ENCODE measurements at places on chromosomes 6 and 20.

DNA sequence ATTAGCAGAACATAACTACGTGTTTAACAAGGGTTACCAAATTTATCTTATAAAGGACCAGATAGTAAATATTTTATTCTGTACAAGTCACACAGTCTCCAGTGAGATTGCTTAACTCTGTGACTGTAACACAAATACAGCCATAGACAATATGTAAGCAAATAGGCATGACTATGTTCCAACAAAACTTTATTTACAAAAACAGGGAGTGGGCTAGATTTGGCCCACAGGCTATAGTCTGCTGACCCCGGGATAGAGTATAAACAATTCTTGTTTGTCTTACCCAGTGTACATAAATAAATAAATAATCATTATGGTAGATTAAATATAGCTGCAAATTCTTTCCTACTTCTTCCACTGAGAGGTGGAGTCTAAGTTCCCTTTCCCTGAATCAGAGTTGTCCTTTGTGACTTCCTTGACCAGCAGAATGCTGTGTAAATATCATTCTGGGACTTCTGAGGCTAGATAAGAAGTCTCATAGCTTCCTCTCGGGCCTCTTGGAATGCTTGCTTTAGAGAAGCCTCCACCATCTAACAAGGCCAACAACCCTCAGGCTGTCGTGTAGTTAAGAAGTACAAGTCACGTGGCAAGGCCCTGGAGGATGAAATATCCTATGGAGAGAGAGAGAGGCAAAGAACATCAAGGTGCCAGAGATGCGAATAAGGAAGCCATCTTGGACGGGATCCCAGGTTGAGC is 59.1 kb upstream of the TMEM244 start:
- no peak for DNase-seq

- DNase-seq = no peak
These were observed 15.6 kb downstream of the MEP1A start for GRCh38 chr6:46808806-46809205.

DNA sequence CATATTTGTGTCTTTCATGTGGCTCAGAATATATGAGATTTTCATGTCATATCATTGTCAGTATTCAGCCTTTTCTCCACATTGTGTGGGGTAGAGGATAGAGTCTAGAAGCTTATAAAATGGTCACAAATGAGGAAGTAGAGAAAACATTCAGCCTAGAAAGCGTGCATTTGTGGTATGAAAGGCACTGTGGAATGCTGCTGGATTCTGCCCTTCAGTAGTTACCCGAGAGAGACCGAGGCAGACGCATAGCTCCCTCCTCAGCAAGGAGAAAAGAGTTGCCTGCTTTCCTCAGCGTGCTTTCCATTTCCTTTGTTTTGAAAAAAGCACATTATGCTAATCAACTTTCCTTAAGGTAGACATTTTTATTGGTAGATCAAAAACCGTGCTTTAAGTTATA is 28.7 kb downstream of the MYB start:
- DNase-seq = no peak

DNA sequence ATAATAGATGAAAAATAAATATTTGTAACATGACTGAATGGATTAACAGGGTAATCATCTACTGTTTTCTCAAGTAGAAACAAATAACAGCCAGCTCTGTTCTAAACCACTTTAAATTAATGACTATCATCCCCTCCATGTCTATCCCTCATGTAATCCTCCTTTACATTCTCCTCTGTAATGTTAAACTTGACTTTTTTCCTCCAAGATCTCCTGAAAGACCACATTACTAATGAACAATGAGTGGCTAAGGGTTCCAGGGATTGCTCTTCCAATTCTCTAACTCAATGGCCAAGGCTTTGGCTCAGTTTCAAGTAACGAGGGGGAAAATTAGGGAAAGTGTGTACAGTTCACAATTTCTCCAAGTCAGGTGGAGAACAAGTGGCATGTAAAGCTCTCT is 37.6 kb upstream of the FBXL4 start:
- DNase-seq = no peak

- no peak for DNase-seq
These were observed 24.4 kb downstream of the TBC1D20 start for GRCh38 chr20:437787-438486.

- DNase-seq = no peak
These were observed 42.6 kb upstream of the SPDEF start for GRCh38 chr6:34598712-34599111.

DNA sequence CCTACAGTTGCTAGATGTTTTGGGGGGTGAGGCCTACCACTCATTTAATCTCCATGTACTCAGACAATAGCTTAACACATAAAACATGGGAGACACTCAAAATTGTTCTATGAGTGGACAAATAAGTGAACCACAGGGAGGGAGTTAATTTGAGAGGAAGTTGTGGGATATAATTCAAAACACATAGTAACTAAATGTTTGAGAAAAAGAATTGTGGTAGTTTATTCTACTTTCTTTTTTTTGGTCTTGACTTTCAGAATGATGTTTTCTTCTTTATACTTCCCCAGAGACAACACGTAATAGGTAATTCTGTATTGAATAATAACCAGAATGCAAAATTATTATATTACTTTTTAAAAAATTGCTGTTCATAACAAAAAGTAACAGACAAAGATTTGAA is 453.8 kb downstream of the RFPL4B start:
- no peak for DNase-seq

DNA sequence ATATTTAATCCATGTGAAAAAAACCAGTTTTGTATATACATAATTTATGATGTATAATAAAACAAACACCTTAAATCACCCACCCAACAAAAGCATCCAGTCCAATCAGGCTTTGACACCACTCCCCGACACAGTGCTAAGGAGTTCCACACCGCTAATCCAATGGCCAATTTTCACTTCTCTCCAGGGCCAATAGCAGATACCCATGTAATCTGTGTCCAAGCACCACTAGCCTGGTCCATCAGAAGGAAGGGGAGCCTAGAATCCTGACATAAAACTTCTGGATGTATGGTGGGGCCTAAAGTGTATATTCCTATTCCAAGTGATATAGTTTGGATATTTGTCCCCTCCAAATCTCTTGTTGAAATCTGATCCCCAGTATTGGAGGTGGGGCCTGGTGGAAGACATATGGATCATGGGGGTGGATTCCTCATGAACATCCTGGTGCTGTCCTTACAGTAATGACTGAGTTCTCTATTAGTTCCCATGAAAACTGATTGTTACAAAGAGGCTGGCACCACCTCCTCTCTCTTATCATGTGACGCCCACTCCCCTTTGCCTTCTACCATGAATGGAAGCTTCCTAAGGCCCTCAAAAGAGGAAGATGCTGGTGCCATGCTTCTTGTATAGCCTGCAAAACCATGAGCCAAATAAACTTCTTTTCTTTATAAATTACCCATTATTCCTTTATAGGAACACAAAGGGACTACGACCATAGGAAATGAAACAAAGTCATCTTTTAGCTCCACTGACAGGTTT is 20.8 kb downstream of the RALGAPA2 start:
- DNase-seq = no peak

DNA sequence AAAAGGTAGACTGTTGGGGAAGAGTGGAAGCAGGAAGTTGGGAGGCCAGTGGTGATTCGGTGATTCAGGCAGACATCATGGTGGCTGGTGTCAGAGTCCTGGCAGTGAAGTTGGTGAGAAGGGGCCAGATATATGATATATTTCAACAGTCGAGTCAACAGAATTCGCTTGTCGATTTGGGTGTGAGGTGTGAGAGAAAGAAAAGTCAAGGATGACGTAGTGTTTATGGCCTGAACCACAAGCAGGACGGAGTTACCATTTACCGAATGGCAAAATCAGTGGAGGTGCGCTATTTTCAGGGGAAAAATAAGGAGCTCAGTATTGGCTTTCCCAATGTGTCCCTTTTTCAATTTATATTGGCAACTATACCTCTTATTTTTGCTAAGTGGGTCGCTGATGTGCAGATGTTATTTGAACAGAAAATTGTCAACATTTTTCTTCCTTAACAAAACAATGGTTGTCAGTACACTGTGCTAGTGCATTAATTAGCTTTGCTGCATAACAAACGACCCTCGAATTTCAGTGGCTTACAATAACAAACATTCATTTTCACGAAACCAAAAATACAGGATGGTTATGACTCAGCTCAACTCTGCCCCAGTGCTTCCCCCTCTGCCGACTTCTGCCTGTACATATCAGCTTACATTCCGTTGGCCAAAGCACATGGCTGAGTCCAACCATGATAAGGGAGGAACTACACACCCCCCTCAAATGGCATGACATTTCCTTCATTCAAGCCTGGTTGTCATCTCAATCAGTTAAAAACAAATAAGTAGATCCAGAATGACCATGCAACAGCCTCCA is 255.0 kb upstream of the ZFP64 start:
- no peak for DNase-seq

DNA sequence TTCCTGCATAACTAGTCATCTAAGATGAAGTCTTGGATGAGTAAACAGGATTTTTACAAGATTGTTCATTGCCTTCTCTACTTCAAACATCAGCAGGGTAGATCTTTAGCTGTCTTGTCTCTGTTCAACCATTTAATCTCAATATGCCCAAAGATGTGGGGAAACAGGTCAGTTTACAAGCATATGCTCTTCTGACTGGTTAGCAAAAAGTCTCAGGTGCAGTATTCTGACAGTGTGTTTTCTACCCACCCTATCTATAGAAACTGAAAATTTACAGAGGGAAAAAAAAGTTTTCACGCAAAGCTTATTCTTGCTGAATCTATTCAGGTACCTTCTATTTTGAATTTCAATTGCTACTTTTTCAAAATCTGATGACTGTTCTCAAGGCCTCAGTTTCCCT is 29.0 kb downstream of the MAP3K5 start:
- DNase-seq = no peak

DNA sequence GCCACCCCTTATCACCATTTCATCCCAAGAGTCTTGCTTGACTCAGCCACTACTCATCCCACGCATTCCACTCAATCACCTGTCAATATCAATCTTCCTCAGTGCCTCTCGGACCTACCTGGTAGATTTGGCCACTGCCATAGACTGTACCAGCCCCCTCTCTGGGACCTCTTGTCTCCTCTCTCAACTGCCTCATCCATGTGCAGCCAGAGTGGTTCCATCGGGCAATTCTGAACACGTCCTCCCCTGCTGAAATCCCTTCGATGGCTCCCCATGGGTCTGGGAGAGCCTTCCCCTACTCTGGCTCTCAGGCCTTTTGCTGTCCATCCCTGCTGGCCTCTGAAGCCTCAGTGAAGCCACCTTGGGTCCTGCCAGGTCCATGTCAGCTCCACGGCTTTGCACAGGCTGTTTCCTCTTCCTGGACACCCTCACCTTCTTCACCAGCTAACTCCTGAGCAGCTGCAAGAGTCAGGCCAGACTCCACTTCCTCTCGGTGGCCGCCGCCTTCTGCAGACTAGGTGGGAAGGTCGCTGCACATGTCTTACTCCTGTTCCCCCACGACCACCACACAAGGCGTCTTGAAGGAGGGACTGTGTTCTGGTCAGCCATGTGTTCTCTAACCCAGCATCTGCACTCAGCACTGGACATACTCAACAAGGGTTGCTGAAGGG is 120.4 kb downstream of the TOX2 start:
- DNase-seq = no peak

DNA sequence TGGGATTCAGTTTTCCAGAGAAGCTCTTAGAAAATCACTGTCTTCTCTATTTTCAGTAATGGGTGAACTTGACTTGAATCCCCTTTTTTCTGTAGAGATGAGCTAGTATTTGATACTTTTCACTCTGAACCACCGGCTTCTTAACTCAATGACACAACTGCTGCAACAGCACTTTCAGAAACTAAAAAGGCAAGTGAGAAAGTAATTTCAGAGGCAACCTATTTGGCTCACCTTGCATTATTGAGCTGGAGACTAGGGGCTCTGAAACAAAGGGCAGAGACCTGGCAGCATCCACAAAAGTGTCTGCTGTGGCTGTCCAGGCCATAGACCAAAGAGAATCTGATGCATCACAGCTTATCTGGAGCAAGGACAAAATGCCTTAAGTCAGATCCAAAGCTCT is 289.8 kb upstream of the IRAK1BP1 start:
- no peak for DNase-seq

- DNase-seq = no peak
These were observed 72.1 kb downstream of the KHDC1L start for GRCh38 chr6:73152966-73153757.

- no peak for DNase-seq
These were observed 176.2 kb upstream of the PROKR2 start for GRCh38 chr20:5492937-5493336.

- DNase-seq = no peak
These were observed 5.5 kb downstream of the BMP7 start for GRCh38 chr20:57260934-57261333.

DNA sequence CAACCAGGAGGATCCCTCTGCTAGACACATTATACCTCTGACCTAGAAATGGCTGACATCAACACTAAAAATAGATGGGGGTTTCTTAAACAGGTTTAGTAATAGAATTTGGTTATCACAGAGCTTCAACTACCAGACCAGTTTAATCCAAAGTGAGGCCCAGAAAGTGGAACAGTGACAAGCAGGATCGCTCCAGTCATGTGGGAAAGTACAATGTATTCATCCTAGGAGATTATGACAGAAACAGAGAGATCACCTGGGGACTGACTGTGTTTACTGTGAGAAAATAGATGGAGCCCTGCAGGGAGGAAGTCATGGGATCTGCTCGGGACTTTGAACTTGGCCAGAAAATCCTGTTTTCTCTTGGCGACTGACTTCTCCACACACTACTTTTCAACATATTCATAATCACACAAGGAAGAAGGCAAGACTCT is 238.7 kb upstream of the SOX4 start:
- DNase-seq = no peak

GRCh38 chr6:140107216-140107615 is 732.8 kb upstream of the CITED2 start:
- DNase-seq = no peak

GRCh38 chr6:144158133-144158532 is 7.8 kb downstream of the STX11 start:
- no peak for DNase-seq

DNA sequence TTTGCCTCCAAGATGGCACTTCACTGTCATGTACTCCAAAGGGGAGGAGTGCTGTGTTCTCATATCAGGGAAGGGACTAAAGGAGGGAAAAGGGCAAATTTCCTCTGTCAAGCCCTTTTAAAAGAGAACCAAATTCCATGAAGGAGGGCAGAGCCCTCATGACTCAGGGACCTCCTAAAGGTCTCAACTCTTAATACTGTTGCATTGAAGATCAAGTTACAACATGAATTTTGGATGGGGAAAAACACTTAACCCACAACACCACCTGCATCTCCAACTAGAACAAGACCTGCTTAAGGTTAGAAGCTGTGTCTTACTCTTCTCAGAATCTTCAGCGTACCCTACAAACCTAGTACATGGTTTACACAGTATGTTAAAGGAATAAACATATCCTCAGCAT is 23.7 kb upstream of the FBXO30 start:
- DNase-seq = no peak

Measured in stimulated activated naive CD4-positive, alpha-beta T cell treated with Interleukin-2 at 50 U/mL for 16 hours (primary cell).